ENCODE measurements at places on chromosomes 1 and 21. TPM values are rescaled to one million over a fixed set of nuclear protein-coding genes. Genes with fewer than 3 reads are reported as not detected.

The FCRL6 gene
- not detected for total RNA-seq

The SLC35F3 gene
- 6.1 TPM for total RNA-seq

The AGMAT gene
- 2.7 TPM for total RNA-seq

- H3K4me1 ChIP-seq, result peaks cover 97% of the 10 kb centered on the region
- H3K4me3 ChIP-seq, result peak overlapping the region; percentile 38
- no peaks in the 10 kb centered on the region for H3K27me3 ChIP-seq
- DNase-seq, result peak; percentile 78
These were observed 166.9 kb downstream of the TOMM20 start for GRCh38 chr1:234961456-234962339.

DNA sequence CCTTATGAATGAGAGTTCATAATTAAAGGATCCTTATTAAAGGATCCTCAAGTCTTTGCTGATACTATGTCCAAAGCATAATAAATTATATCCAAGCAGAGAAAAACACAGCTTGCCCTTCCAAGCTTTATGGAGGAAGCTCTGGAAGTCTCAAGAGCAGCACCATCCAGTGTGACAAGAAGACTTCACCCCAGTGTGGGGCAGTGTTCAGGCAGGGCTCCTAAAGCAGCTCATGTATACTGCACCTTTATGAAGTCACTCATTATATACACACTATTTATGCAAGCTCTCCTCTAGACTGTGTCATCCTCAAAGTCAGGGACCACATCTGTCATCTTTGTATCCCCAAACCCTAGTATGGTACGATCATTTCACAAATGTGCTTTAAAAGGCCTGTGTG lies 11.9 kb upstream of the CCN1 start:
- no peak for DNase-seq
- H3K27ac ChIP-seq, result no peak overlapping the region
- H3K36me3 ChIP-seq, result no peaks in the 10 kb centered on the region
- H3K4me3 ChIP-seq, result no peak overlapping the region
- H3K4me1 ChIP-seq, result peaks cover 44% of the 10 kb centered on the region

DNA sequence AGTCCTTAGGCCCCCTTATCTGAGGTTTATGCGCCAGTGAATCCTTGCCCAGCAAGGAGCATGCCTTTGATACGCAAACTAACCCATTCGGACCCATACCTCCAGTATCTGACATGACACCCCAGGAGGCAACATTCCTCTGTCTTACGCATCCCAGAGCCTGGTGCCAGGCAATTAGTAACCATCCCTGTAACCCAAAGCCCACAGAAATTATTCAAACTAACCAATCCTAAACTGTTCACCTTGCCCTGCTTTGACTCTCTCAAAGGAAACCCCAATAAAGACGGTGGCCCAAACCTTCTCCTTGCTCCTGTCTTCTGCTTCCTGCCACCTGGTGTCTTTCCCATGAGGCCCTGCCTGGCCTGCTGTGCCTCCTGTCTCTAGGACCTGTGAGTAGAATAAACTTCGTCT lies 36.4 kb downstream of the ZNF496 start:
- no peak overlapping the region for H3K4me3 ChIP-seq
- no peaks in the 10 kb centered on the region for H3K4me1 ChIP-seq
- H3K36me3 ChIP-seq, result no peaks in the 10 kb centered on the region
- DNase-seq, result no peak

GRCh38 chr1:117753652-117754051 lies 147.8 kb downstream of the TENT5C start:
- H3K27me3 ChIP-seq, result no peaks in the 10 kb centered on the region
- no peak overlapping the region for H3K4me3 ChIP-seq
- no peaks in the 10 kb centered on the region for H3K36me3 ChIP-seq
- H3K27ac ChIP-seq, result no peak overlapping the region

GRCh38 chr1:93620172-93620840 lies 61.3 kb downstream of the BCAR3 start:
- peaks cover 100% of the 10 kb centered on the region for H3K4me1 ChIP-seq
- H3K4me3 ChIP-seq, result no peak overlapping the region
- DNase-seq, result no peak
- peak overlapping the region; percentile 81 for H3K27ac ChIP-seq
- no peaks in the 10 kb centered on the region for H3K27me3 ChIP-seq
- H3K36me3 ChIP-seq, result peaks cover 73% of the 10 kb centered on the region

Measured in PC-9 (cell line).